ENCODE measurements at places on chromosomes 16 and 17.
A peak's percentile ranks its signal among the peaks of the same experiment; 100 is the strongest.

DNA sequence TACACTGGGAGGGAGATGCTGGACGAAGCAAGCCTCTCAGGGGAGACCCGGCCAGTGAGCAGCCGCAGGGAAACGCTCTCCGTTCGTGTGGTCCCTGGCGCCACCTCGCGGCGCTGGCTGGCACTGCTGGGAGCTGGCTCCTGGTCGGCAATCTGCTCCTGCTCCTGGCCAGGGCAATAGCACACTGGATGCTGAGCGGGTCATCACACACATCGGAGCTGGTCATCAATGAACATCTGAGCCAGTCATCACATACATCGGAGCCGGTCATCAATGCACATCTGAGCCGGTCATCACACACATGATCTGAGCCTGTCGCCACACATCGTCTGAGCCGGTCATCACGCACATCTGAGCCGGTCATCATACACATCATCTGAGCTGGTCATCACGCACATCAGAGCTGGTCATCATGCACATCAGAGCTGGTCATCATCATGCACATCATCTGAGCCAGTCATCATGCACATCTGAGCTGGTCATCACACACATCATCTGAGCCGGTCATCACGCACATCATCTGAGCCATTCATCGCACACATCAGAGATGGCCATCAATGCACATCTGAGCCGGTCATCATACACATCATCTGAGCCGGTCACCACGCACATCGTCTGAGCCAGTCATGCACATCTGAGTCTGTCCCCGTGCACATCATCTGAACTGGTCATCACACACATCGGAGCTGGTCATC, 217.3 kb downstream of the RBFOX3 start:
- peak; percentile 40 for DNase-seq

DNA sequence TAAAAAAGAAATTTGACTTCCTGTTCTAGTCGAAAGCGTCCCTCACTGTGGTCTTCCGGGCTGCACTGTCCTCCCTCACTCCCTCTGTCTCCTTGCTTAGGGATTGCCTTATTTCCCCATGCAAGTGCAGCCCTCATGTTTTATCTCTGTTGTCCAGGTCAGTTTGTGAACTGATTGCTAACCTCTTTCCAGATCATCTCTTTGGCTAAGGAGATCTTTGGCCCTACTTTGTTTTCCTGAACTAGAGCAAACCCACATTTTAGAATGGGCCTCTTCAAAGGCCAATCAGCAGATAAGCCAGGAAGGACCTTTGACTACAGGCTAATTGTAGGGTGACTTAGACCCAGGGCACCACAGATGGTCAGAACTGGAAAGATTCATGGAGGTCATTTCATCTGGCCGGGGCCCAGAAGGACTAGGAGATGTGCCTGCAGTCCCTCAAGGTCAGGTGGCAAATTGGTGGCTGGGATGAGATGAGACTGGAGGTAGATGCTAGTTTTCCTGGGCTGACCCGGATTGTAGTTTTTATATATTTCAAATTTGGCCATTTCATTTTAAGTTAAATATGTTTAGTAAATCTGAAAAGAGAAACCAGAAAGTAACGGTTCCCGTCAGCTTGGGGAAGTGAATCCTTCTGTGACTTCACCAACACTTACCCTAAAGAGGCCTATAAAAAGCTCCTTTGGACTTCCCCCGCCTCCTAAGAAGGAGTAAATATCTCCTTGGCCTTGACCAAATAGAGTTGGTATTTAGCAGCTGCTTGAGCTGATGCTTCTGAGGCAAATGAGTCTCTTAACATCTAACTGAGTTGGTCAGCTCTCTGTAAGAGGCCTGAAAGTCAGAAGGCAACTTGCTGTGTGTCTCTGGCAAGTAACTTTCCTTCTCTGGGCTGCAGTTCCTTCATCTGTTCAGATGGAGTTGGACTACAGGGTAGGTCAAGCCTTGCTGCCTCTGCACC, 6.2 kb upstream of the SLC25A19 start:
- DNase-seq = no peak

DNA sequence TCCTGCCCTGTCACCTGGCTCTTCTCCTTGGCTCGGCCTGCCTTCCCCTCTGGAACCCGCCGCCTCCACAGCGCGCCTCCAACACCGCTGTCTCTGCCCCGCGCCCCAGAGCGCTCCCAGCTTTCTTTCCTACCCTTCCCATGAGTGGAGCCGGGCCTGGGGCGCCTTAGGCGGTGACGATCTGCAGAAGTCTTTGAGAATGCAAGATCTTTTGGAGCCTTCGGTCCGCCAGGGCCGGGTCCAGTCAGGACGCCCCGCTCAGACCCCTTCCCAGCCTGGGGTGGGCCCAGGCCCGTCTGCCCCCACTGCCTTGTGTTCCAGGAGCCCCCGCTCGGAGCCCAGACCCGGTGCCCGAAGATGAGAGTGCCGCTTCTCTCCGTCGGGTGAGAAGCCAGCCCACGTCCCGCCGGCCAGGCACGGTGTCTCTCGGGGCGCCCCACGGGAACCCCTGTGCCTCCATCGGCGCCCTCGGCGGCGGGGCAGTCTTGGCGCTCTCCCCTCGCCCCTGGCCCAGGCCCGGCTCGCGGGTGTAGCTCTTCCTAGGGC, 40.0 kb downstream of the MRM1 start:
- no peak for DNase-seq

- DNase-seq = no peak
Observed at GRCh38 chr17:7173687-7174602, 5.2 kb downstream of the ASGR1 start.

GRCh38 chr17:31067691-31068184, 27.0 kb upstream of the NF1 start:
- DNase-seq = no peak

DNA sequence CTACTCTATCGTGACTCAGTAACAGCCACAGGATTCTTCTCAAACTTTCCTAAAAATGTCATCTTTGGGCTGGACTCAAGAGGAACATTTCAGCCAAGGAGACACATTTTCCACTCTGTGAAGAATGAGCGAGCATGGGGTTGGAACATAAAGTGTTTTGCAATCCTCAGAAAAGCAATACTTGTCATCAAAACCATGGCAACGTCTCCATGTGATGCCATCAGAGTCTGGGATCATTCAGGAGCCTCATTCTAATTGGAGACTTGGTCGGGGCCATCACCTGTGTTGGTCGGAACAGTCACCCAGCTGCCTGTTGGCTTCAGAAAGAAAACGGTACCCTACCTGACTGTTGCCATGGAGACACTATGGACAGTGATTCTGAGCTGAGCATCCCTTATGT, 25.5 kb downstream of the MYOCD start:
- DNase-seq = no peak

GRCh38 chr16:49912721-49913120, 56.8 kb upstream of the ZNF423 start:
- no peak for DNase-seq

DNA sequence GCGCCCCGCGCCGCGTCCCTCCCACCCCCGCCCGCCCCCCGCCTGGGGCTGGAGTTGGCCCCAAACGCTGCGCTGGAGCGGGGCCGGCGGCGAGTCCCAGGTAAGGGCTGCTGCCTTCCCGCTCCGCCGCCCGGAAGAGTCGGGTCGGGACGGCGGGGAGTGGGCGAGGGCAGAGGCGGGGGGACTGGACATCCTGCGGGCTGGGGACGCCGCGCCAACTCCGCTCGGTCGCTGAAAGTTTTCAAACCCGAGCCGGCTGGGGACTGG, 469 bp downstream of the GPRC5C start:
- no peak for DNase-seq

DNA sequence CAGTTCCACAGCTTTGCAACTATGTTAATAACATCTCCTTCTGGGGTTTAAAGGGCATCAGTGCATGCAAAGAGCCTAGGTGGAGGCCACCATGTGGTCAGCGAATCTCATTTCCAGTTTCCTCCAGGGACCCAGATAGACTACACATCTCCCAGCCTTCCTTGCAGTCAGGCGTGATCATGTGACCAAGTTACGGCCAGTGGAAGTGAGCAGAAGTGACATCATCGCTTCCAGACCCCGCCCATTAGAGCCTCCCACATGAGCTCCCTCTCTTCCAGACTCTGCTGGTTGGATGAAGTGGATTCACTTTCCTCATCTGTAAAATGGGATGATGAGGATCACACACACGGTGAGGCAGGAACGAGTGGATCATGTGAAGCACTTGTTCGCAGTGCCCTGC, 27.4 kb upstream of the KDM8 start:
- no peak for DNase-seq

- no peak for DNase-seq
Observed at GRCh38 chr17:29713626-29714025, 90.9 kb upstream of the CORO6 start.

- DNase-seq = peak; percentile 56
Observed at GRCh38 chr17:64020056-64020766, at the start of gene ICAM2. ICAM2 (minus strand) TSS chr17:64020633; CDS start chr17:64006691, 13,942 bp downstream.

DNA sequence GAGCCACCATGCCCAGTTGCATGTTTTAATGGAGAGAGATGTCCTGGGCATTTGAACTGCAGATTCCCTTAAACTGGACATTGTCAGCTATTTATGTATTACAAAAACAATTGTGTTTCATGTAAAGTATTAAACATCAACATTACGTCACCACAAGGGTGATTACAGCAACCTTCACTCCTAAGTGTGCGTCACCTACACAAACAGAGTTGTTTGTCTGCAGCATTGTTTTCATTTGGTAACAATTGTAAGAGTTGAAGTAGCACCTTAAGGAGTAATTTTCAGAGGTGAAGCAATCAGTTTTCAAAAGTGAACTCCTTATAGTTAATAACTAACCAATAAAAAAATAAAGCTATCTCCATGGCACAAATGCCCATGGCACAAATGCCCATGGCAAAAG, 271.4 kb downstream of the IRX3 start:
- no peak for DNase-seq

GRCh38 chr17:15263206-15263579, 1.9 kb downstream of the PMP22 start:
- DNase-seq = no peak

DNA sequence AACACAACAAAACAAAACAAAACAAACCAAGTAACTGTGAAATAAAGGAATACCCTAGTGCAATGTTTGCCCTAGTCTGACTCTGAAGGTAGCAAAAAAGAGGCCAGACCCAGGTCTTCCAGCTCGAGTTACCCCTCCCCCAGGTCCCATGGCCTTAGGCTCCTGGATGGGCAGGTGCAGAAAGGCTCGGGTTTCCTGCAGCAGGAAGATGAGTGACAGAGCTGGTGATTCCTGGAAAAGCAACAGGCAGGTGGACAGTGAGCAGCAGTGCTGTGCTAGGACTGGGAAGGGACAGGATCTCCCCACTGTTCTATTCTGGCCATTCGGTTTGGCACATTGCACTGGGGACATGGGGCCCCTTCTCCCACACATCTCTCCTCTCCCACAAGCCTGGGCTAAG, 42.9 kb upstream of the MRTFB start:
- no peak for DNase-seq

DNA sequence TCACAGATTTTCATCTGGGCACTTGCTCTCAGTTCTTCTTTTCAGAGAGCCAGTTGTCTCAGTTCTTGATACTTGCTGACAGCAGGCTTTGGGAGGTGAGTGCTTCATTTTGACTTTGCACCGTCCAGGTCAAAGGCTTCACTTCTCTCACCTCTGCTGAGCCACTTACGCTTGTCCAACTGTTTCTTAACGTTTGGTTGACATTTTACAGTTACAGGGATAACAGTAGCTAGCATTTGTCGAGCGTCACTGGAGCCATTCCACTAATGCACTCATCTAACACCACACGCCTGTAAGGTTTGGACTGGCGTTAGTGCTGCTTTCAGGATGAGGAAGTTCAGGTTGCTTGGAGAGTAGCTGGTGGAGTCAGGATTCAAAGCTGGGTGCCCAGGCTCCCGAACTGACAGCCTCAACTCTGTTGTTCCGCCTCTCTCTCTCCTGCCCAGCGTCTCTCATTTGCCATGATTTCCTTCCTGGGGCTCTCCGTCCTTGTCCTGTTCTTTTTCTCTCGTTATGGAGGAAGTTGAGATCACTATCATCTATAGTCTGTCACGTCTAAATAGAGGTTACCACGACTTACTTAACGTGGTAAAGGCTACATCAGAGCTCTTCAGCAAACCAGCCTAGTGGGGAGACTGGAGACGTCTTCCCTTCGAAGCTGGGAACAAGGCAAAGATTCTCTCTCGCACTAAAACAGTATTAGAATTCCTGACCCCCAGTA, 220.8 kb downstream of the RPTOR start:
- no peak for DNase-seq

DNA sequence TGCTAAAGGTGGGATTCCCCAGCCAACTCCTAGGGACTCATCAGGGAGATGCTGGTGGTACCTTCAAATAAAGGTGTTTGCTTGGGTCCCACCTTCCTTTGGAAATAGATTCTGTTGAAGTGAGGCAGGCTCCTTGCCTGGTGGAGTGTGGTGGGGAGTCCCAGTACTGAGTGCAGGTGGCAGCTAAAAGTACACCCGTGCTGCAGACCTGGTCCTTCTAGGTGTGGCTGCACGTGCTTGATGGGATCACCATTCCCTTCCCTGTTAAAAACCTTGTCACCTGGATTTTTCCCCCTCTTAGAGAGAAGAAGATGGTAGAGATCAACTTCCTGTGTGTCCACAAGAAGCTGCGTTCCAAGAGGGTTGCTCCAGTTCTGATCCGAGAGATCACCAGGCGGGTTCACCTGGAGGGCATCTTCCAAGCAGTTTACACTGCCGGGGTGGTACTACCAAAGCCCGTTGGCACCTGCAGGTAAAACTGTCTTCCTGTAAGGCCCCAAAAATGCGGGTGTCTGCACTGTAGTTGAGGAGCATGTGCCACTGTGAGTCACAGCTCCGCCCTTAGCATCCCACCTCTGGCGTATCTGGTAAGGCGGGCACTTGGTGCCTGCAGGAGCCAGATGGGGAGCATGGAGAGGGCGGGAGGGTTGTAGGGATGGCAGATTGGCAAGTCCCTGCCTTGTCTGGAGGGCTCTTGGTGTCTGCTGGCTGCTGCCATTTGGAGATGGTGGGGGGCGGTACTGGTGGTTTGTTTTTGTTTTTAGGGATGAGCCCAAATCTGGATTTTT, 34.0 kb downstream of the PLCD3 start:
- no peak for DNase-seq
